ENCODE measurements at places on chromosomes 7 and 10.

GRCh38 chr10:133608855-133609254 lies 17.7 kb downstream of the FRG2B start:
- no peaks in the 10 kb centered on the region for H3K27me3 ChIP-seq
- no peak for DNase-seq
- H3K4me3 ChIP-seq: no peak overlapping the region
- H3K4me1 ChIP-seq: no peaks in the 10 kb centered on the region
- H3K36me3 ChIP-seq: no peaks in the 10 kb centered on the region

DNA sequence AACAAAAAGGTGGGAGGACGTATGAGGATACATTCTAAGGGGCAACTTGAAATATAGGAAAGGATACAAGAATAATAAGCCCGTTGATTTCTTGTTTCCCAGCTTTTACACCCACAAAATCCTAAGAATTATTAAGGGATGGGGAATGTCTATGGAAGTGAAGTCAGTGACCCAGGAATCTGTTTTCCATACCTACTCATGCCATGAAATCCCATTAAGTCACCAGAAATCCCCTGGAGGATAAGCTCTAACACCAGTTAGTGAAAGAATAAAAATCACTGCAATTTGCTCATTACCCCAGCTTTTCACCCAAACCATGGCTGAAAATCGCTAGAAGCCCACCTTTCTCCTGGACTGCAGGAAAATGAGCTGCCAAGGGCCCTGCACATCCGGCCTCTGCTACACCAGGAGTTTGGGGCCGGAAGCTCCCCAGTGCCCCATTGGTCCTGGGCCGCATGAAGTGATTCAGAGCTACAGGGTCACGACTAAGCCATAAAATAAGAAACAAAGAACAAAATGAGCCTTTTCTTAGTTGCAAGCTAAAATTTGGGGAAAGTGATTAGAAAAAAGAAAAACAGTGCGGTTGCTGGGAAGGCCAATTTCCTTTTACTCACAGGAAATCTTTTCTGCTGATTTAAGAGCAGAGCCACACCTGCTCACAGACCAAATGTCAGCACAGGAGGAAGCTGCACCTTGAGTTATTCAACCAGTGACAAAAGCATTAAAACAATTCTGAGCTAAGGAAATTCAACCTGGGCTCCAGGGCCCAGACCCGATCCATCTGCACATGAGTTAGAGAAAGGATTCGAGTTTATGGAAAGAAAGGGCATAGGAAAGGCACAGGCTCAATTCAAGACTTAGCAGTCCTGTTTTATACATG lies 40.3 kb downstream of the HIPK2 start:
- peak overlapping the region; percentile 93 for H3K27ac ChIP-seq
- no peaks in the 10 kb centered on the region for H3K27me3 ChIP-seq
- peaks cover 95% of the 10 kb centered on the region for H3K4me1 ChIP-seq
- H3K36me3 ChIP-seq: no peaks in the 10 kb centered on the region
- DNase-seq: no peak
- no peak overlapping the region for H3K4me3 ChIP-seq

DNA sequence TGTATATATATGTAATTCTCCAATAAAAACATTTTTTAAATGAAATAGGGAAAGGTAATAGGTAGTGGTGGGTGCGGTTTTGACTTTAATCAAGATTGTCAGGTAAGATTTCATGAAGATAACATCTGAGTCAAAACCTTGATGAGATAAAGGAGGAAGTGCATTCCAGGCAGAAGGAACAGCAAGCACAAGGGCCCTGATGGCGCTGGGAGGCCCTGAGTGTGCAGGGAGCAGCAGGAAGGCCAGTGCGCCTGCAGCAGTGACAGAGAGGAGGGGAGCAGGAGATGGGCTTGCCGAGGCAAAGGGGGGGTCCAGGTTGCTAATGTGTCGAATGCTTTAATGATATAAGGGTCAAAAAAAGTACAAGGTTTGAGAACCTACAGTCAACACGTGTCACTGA lies 69.8 kb downstream of the GNA12 start:
- no peak overlapping the region for H3K27ac ChIP-seq
- H3K36me3 ChIP-seq: no peaks in the 10 kb centered on the region
- no peak for DNase-seq
- H3K4me3 ChIP-seq: no peak overlapping the region

DNA sequence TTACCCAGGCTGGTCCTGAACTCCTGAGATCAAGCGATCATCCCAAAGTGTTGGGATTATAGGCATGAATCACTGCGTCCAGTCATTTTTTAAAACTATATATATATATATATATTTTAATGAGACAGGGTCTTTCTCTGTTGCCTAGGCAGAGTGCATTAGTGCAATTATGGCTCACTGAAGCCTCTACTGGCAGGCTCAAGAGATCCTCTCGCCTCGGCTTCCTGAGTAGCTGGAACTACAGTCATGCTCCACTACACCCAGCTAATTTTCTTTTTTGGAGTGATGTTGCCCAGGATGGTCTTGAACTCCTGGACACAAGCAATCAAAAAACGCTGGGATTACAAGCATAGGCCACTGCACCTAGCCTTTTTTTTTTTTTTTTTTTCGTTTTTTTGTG lies 55.3 kb upstream of the KAT6B start:
- no peaks in the 10 kb centered on the region for H3K27me3 ChIP-seq
- H3K27ac ChIP-seq: no peak overlapping the region
- no peak for DNase-seq
- no peak overlapping the region for H3K4me3 ChIP-seq
- H3K4me1 ChIP-seq: no peaks in the 10 kb centered on the region

- no peaks in the 10 kb centered on the region for H3K4me1 ChIP-seq
- H3K4me3 ChIP-seq: no peak overlapping the region
- no peak for DNase-seq
These were observed 43.4 kb upstream of the SRGN start for GRCh38 chr10:69044546-69044945.

DNA sequence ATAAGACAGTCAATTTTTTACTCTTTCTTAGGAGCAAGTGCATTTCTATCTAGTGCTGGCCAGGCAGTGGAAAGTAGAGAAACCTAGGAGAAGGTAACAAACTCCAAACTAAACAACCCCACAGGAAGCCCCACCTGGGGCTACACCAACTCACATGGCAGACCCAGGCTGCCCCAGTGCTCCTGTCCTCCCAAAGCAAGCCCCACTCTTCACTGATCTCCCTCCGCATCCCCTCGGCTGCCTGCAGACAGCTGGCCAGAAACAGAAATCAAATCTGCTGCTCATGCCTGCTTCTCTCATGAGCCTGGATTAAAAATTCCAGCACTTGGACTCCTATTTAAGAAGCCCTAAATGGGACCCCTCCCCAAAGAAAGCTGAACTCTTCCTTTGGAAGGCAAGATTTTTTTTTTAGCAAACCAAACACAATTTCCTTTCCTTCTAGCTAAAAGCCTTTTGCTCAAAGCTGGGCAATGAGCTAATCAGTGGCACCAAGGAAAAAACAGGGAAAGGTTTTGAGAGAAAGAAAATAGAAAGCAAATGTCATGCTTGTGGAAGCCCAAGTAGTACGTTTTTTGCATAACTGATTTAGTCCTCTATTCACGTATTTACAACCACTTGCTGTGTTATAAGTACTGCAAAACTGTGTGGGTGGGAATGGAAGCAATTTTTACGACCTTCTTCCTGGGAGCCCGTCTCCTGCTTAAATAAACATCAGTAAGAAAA lies 10.8 kb downstream of the PDE1C start:
- no peaks in the 10 kb centered on the region for H3K27me3 ChIP-seq
- no peaks in the 10 kb centered on the region for H3K4me1 ChIP-seq
- no peak overlapping the region for H3K4me3 ChIP-seq
- no peak overlapping the region for H3K27ac ChIP-seq
- DNase-seq: no peak

DNA sequence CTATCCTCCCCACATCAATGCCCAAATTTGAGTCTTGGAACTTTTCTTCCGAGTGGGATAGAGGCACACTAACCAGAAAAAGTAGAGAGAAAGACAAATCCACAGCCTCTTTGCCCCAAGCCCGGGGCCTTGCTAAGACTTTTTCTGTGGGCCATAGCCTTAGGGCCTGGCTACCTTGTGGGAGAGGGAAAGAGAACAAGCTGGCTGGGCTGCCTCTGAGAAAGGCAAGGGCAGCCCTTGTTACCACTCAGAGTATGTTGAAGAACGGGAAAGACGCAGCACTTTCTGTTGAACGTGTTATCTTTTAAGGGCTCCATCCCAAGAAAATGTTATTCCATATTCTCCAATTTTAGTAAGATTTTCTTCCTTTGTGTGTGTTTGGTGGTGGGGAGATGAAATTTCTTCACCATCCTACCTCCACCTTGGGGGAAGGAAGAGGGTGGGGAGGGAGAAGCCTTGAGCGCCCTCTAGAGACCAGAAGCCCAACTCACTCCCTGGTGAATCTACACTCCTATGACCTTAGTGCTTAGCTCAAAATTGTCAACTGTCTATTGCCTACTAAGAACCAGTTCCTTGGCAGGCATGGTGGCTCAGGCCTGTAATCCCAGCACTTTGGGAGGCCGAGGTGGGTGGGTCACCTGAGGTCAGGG lies 3.9 kb upstream of the NRF1 start:
- H3K4me1 ChIP-seq: peaks cover 4% of the 10 kb centered on the region
- no peak overlapping the region for H3K4me3 ChIP-seq
- H3K36me3 ChIP-seq: no peaks in the 10 kb centered on the region
- H3K27ac ChIP-seq: no peak overlapping the region
- no peak for DNase-seq
- H3K27me3 ChIP-seq: no peaks in the 10 kb centered on the region

- no peak overlapping the region for H3K27ac ChIP-seq
- DNase-seq: no peak
- peaks cover 7% of the 10 kb centered on the region for H3K27me3 ChIP-seq
- no peaks in the 10 kb centered on the region for H3K36me3 ChIP-seq
- H3K4me3 ChIP-seq: no peak overlapping the region
These were observed 2.3 kb upstream of the GIMAP8 start for GRCh38 chr7:150447966-150448788.

GRCh38 chr10:77358656-77359055 lies 279.0 kb downstream of the KCNMA1 start:
- H3K4me1 ChIP-seq: peaks cover 18% of the 10 kb centered on the region
- H3K27ac ChIP-seq: no peak overlapping the region
- no peak for DNase-seq
- no peak overlapping the region for H3K4me3 ChIP-seq
- no peaks in the 10 kb centered on the region for H3K36me3 ChIP-seq

GRCh38 chr7:73741600-73741999 lies 3.0 kb upstream of the ABHD11 start:
- no peaks in the 10 kb centered on the region for H3K36me3 ChIP-seq
- H3K4me3 ChIP-seq: no peak overlapping the region
- no peak overlapping the region for H3K27ac ChIP-seq
- H3K4me1 ChIP-seq: peaks cover 11% of the 10 kb centered on the region

- no peak overlapping the region for H3K27ac ChIP-seq
- no peak for DNase-seq
- no peaks in the 10 kb centered on the region for H3K27me3 ChIP-seq
- H3K4me3 ChIP-seq: no peak overlapping the region
- H3K4me1 ChIP-seq: no peaks in the 10 kb centered on the region
These were observed 179.3 kb downstream of the TFEC start for GRCh38 chr7:115851291-115851690.

- H3K27me3 ChIP-seq: no peaks in the 10 kb centered on the region
- H3K36me3 ChIP-seq: no peaks in the 10 kb centered on the region
- no peak for DNase-seq
- H3K4me1 ChIP-seq: no peaks in the 10 kb centered on the region
These were observed 33.2 kb downstream of the RBM28 start for GRCh38 chr7:128310499-128310898.

Data from gastrocnemius medialis (tissue), 4 donors.